ENCODE measurements at places on chromosomes 7 and 10.
A peak's percentile ranks its signal among the peaks of the same experiment; 100 is the strongest.

DNA sequence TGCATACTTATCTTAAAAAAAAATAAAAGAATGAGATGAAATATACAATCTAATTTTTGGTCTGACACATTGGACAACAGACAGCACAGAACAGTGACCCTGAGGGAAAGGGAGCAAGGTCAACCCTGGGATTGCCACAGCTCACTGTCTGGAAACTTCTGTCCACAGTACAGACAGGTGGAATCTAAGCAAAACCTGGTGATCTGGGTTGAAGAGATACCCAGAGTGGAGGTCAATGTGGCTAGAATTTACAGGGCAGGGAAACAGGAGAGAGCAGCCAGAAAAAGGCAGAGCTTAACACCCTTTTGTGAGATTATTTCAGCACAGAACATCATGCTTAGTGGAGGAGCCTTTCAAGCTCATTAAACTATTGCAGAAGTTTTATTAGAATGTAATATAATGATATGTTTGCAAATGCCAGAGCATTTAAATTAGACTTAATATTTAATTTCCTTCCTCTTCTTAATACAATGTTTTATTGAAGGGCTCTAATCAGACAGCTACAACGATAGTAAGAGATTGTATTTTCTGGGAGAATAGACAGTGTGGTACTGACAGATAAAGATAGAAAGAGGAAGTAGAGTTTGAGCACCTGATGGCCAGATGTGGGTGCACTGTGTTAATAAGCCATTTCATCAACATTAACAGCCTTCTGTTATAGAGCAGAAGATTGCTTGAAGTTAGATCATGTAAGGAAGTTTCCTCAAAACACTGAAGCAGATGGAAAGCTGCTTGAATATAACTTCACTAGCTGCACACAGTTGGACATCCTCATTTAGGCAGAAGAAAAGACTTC is 309.4 kb downstream of the HGF start:
- no peak for DNase-seq

DNA sequence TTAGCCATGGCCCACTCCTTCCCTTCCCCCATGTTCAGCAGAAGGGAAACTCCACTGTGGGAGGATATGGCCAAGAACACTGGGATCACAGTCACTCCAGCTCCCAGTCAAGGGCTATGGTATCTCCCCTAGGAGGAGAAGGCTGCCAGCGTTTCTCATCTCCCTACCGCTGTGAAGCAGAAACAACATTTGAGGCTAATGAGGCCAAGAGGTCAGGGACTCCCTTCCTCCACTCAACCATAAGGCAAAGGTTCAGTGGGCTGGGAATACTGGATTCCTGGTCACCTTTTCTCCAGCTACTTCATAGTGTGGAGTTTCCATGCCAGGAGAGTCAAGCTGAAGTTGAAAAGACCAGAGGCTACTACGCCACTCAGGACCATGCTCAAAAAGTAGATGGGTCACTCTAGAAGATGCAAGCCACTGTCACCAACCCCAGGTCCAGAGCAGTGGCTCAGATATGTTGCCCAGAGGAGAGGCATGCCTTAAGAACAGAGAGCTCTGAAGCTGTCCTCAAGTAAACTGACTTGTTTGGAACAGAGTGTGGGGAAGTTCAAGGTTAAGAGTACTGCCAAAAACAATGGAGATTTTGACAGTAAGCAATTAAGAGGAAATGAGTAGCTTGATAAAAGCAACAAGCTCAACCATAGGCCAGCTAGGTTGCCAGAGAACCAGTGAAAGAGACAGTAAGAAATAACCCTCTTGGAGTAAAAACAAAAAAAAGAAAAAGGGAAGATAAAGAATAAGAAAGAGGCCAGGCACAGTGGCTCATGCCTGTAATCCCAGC is 3.8 kb upstream of the TMEM140 start:
- DNase-seq = no peak

DNA sequence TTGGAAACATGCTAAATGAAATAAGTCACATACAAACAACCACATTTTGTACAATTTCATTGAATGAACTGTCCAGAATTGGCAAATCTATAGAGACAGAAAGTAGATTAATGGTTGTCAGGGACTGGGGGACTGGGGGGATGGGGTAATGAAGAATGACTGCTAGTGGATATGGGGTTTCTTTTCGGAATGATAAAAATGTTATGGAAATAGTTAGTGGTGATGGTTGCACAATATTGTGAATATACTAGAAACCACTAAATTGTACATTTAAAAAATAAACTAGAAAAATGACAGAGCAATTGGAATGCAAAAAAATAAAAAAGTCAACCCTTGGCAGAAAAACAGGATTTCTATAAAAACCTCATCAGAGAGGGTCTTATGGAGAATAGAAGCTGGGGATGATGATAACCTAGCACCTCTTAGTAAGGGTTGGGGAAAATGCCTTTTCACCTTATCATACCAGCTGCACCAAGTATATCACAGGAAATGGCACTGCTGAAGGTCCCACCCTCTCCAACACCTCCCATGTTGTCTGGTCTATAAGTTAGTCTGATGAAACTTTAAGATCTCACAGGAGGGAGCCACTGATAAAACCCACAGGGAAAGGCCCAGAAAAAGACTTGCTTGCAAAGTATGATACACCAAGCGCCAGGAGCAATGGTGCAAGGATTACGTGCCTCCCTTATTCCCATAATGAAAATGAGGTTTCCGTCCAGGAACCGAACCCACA is 23.1 kb upstream of the JAZF1 start:
- DNase-seq = no peak

DNA sequence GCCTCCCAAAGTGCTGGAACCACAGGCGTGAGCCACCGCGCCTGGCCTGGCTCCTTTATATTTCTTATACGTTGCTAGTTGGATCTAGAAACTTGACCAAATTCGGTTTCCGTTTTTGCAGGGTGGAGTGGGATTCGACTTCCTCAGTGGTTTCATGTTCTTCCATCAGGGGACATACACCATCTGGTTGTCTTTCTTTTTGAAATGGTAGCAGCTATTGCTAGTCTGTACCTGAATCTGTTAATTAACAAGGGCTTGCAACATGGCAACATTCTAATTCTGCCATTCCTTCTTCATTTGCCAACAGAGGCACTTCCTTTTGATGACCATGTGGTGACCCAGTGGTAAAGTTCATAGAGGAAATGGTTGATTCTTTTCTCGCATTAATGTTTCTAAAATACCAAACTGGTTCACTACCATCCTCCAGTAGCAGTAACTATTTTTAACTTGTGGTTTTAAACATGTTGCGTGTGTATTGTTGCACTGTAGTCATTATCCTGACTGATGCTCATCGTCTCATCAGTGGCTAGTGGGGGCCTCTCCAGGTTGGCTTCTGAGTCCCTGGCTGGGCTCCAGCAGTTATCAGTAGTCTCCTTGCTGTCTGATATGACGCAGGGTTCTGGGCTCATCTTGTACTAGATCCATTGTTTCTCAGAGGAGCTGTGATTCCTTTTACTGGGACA is 159.2 kb downstream of the RGS10 start:
- DNase-seq = no peak

- no peak for DNase-seq
These were observed 20.9 kb downstream of the PARP12 start for GRCh38 chr7:140041659-140042385.

DNA sequence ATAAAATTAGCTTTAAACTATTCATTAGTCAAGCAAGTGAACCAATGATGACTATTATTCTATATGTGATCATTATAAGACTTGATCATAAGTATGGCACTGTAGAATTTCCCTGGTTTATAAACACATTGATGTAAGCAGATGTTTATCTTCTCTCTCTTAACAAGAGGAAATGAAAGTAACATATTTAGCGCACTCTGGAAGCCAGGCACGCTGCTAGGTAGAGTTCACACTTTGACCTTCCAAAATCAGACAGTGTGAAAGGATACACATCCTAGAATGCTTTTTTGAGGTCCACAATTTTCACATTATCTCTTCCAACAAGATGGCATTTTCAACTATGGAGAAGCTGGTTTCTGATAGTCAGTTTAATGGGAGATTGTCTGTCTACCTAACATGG is 529.4 kb upstream of the IGFBP3 start:
- DNase-seq = no peak

GRCh38 chr10:35007858-35008301 is 82.3 kb downstream of the CUL2 start:
- DNase-seq = no peak

GRCh38 chr7:404812-405488 is 114.7 kb downstream of the PDGFA start:
- no peak for DNase-seq

GRCh38 chr10:3887885-3888476 is 103.0 kb upstream of the KLF6 start:
- peak; percentile 81 for DNase-seq

- DNase-seq = no peak
These were observed 167.5 kb upstream of the CELF2 start for GRCh38 chr10:10850214-10850613.

DNA sequence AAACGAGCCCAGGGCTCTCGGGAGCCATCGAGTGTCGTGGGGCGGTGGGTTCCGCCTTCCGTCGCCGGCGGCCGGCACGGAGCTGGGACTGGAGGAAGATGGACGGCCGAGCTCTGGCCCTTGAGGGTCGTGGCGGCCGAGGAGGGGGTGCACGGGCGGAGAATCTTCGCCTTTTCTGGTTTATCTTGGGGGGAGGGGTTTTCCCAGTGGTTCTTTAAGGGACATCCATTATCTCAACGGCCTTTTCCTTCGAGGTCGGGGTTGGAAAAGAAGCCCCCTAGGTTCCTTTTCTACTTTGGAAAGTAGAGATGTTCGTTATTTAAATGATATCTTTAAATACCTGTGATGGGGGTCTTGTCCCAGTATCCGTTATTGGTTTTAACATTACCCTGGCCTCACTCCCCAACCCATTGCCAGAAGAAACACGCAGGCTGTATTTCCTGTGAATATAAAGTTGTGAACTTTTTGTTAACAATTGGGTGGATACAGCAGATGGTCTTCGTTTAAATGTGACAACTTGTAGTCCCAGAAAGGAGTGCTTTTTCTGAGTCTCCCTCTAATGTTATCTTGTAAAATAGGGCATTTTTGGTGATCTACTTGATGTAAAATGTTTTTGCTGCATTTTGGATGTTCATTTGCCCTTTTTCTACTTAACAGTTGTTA is 765 bp downstream of the CCAR1 start:
- peak; percentile 21 for DNase-seq

- DNase-seq = no peak
These were observed 6.6 kb upstream of the SGCE start for GRCh38 chr7:94662548-94662947.

DNA sequence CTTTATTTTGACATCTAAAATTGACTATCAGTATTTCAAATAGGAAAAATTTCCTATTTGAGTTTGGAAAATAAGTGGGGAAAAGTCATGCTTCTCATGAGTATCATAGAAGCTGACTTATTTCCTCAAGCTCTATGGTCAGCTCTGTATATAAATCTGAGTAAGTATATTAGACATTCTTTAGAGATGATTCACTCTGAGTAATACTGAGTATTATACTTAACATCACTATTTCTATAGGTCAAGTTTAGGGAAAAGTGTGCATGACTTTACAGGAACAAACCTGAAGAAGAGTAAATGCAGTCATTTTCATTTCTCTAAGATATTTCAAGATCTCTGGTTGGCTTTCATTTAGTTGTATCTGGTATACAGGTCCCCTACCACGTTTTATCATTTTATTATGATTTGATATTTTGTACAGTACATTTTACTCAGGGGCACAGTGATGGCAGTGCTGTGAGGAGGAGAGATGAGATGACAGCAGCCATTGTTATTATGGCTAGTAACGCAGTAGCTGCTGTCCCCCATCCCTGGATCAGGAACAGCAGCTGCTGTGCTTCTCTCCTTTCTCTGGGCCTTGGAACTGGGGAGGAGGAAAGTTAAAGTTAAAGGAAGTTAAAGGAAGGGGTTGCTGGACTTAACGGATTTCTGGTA is 15.2 kb downstream of the SND1 start:
- peak; percentile 32 for DNase-seq

- no peak for DNase-seq
These were observed 35.8 kb downstream of the ADAM12 start for GRCh38 chr10:126352453-126352852.

DNA sequence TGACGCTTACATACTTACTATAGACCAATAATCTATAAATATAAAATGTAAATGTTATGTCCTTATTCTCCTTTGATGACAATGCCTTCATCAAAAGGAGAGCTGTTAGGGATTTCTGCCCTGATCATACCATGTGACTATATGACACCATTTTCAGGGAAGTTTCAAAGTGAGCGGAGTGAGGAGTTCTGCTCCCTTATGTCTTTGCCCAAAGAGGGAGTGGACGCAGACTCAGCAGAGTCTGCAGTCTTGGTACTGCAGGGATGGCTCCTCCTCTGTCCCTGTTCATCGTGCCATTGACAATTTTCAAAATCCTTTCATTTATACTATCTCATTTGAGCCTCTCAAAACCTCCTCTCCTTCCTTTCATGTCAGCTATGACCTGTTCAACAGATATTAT is 27.9 kb downstream of the HYAL4 start:
- no peak for DNase-seq

DNA sequence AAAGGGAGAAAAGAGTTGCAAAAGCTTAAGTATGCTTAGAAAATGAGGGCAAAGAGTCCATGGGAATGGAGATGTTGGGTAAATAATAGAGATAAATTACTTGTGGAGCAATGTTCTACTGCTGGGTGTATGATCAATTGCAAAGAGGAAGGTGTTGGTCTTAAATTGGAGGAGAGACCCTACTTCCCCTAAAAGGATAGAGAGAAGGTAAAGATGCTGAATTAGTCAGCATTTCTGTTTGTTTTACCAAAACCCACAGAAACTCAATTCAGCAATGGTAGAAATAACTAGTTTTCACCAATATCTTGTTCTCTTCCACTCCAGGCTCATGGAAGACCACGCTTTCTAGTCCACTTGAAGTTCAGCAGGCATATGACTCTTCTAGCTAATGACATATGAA is 32.1 kb downstream of the ASB4 start:
- no peak for DNase-seq

DNA sequence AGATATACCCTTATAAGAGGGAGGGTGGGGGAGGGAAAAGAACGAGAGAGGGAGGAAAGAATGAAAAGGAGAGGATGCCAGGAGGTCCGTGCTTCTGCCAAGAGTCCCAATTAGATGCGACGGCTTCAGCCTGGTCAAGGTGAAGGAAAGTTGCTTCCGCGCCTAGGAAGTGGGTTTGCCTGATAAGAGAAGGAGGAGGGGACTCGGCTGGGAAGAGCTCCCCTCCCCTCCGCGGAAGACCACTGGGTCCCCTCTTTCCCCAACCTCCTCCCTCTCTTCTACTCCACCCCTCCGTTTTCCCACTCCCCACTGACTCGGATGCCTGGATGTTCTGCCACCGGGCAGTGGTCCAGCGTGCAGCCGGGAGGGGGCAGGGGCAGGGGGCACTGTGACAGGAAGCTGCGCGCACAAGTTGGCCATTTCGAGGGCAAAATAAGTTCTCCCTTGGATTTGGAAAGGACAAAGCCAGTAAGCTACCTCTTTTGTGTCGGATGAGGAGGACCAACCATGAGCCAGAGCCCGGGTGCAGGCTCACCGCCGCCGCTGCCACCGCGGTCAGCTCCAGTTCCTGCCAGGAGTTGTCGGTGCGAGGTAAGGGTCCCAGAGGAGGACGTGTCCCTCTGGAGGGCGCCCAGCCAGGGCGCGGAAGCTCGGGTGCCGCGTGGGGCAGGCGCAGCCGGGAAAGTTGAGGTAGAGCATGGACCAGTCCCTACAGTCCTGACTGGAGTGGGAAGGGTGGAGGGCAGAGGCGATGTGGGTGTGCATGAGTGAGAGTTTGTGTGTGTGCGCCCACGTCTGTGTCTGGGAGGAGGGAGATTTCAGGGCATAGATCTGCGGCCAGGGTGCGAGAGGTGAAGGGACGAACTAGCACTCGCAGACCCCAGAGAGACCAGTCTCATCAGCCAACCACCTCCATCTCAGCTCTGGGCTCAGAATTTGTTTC is 844 bp downstream of the GRM3 start:
- DNase-seq = no peak
